ENCODE measurements at places on chromosomes 1 and 21.

DNA sequence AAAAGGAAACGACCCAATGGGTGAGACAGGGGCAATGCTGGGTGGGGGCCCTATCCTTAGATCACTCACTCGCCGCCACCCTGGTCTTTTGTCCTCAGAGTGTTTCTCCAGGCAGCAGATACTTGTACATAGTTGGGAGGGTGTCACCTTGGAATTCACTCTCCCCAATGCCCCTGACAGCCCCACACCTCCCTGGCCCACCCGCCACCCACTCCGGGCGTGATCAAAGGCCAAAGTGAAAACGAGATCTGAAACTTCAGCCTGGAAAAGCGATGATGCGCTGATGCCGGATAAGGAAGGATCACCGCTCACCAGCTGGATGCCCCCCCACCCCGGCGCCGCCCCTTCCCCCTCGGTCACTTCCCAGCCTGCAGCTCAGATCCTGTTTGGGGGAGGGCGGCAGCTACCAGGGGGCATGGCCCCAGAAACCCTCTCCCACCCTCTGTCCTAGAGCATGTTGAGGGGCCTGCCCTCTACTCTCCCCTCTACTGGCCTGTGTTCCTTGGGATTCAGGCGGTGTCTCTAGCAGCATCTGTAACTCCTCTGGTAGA, 33.6 kb upstream of the CASZ1 start:
- DNase-seq = no peak

GRCh38 chr1:200351425-200351824, 58.4 kb downstream of the ZNF281 start:
- DNase-seq = no peak

DNA sequence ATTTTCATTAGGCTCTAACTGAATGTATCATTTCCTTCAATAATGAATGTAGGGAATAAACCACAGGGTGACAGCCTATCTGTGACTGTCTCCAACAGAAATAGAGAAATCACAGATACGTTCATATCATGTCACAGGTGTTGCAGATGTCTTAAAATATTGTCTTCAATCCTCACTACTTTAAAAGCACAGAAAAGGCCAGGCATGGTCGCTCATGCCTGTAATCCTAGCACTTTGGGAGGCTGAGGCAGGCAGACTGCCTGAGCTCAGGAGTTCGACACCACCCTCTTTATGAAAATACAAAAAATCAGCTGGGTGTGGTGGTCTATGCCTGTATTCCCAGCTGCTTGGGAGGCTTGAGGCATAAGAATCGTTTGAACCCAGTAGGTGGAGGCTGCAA, 8.2 kb downstream of the CREG1 start:
- DNase-seq = no peak

GRCh38 chr1:1247341-1247913, 905 bp upstream of the C1QTNF12 start:
- DNase-seq = no peak

- no peak for DNase-seq
Measured at GRCh38 chr1:114075105-114075504, 78.6 kb downstream of the SYT6 start.

- no peak for DNase-seq
Measured at GRCh38 chr21:36722370-36723368, 23.8 kb downstream of the SIM2 start.

- DNase-seq = no peak
Measured at GRCh38 chr1:233444484-233444883, 117.0 kb downstream of the MAP3K21 start.

DNA sequence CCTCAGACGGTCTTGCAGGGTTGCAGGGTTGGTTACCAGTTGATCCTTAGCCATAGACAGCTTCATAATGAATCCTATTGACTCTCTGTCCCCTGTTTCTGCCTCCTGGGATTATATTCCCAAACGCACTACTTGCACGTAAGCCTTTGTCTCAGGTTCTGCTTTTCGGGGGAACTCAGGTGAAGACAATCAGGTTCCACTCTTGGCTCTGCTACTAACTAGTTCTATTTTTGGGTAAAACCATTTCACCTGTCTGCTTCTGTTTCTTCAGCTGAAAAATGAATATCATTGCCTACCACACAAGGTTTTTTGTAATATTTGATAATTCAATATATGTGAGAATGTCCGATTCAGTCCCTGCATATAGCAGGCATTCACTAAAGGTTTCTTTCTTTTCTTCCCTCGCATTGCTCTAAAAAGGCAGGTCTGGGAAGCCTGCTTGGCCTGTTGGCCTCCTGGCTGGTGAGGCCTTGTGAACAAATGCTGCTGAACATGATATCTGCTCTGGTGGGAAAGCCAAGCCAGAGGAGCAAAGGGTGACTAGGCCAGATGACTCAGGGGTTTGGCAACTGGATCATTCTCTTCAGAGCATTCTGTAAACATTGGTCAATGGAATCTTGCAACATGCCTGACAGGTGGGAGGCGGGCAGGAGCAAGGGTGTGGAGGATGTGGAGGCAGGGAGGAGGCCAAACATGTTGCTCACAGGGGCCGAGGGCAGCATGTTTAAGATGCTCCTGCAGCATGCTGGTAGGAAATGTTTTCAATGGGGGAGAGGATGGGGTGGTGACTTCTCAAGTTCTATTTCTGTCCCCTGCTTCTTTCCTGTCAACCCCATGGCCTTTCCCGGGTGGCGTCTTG, 23.8 kb downstream of the IER5 start:
- no peak for DNase-seq

GRCh38 chr1:41766546-41766945, 152.2 kb downstream of the HIVEP3 start:
- no peak for DNase-seq

DNA sequence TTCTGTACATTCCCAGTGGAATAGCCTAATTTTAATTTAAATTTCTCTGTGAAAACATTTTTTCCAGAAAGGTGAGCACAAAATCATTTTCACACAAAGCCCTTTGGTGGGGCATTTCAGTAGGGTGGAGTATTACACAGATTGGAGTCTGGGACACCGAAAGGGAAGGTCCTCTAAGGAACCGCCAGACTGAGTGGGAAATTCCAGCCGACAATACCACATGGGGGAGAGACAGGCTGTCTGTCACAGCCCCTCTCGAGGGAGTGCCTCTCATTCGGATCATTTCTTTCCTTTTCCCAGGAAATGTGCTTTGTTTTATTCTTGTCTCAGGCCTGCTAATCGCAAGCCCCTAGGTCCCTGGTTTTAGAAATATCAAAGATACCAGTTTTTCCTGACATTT, 150.6 kb upstream of the HOOK1 start:
- no peak for DNase-seq

DNA sequence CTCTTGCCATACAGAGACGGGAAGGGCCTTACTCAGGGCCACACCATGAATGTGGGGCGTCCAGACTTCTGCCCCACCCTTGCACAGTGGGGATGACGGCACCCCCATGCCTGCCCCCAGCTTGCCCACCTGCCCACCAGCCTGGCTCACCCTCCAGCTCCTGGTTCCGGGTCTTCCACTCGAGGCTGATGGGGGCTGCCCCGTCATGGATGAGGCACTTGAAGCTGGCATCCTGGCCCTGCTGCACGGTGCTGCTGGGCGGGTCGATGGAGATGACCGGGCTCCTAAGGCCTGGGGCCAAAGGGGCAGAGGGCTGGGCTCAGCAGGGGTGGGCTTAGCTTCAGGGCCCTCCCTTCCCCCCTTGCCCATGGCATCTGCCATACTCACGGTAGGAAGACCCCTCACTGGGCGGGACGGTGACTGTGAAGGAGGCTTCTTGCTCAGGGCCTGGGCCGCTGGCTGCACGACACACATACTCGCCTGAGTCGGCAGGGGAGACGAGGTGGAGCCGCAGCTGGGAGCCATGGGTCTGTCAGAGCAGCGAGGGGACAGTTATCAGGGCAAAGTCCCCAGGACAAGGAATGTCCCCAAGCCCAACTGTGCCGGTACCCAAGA, 29.9 kb downstream of the LDLRAD2 start:
- no peak for DNase-seq

DNA sequence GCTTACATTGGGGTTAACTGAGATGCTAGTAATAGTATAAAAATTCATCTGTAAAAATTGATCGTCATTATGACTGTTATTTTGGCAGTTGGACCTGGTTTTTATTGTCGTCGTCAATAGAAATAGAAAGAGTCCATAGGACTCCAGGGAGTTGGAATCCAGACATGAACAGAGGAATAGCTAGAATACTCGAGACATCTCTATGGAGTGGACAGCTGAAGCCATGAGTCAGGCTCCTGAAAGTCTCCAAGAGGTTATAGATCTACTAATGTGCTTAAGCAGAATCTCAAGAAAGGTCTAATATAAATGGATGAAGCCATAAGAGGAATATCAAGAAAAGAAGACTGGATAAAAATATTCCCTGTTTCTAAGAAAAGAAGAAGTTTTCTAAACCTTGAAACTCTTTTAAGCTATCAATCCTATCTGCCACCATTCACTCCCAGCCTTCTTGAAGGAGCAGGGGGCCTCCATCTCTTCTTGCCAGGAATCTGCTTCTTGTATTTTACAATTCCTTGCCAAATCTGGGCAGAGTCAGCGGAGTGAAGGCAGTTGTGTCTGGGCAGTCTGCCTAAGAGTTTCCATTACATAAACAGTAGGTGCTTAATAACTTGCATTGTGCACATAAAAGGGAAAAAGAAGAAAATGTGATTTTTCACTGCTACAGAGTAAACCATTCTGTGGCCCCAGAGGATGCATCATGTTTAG, 163.3 kb downstream of the ST6GALNAC5 start:
- DNase-seq = no peak

Measured in activated naive CD4-positive, alpha-beta T cell (primary cell).